ENCODE measurements at places on chromosomes 2 and 18.

GRCh38 chr2:5942204-5942603, 250.0 kb downstream of the SOX11 start:
- DNase-seq = no peak

DNA sequence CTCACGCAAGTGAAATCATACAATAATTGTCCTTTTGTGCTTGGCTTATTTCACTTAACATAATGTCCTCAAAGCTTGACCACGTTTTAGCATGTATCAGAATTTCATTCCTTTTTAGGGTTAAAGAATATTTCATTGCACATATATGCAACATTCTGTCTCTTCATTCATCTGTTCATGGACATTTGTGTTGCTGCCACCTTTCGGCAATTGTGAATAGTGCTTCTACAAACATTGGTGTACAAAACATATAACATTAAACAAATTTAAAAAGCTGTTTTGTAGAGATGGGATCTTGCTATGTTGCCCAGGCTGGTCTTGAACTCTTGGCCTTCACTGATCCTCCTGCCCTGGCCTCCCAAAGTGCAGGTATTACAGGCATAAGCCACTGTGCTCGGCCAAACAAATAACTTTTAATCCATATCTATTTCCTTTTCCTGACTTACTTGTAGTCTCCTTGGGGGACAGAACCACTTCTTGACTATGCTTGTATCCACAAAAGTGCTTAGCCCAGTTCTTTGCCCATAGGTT, 209.3 kb downstream of the SLC4A3 start:
- no peak for DNase-seq

GRCh38 chr18:80249217-80250093, 2.1 kb upstream of the PARD6G start:
- no peak for DNase-seq

DNA sequence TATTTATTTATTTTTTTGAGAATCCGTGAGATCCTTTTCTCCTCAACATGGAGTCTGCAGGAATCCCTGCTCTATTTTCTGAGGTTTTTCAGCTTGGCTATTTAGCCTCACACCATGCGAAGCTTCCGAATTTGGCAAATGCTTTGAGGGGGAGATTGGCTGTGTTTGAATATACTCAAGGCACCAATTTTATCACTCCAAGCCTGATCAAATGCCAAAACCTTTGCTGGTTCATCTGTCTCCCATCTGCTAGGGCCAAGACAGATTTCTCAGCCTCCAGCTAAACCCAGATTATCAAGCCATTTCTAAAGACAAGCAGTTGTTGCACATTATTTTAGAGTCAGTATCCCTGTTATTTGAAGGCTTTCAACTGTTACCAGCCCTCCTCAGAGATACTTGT, 295.7 kb downstream of the XIRP2 start:
- DNase-seq = no peak

DNA sequence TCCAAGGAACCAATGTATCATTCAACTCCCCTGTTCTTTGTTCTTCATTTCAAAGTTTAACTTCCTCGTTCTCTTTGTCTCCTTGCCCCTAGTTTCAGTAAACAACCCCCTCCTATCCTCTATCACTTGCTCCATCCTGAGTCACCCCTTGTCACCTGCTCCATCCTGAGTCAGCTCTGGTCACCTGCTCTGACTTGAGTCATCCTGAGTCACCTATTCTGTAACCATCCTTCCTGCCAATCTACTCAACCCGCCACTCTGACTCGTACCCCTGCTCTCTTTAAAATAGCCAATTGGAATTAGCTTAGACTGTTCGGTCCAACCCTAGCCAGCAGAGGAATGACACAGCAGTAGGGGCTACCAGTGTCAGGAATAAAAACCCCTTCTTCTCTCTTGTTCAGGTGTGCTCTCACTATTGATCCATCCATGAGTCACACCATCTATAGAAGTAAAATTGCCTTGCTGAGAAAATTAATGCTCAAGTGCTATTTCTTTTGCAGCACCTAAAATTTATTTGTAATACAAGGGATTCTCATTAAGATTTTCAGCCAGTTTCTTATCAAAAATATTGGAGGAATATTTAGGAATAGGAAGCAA, 326.8 kb downstream of the AKAIN1 start:
- DNase-seq = no peak

DNA sequence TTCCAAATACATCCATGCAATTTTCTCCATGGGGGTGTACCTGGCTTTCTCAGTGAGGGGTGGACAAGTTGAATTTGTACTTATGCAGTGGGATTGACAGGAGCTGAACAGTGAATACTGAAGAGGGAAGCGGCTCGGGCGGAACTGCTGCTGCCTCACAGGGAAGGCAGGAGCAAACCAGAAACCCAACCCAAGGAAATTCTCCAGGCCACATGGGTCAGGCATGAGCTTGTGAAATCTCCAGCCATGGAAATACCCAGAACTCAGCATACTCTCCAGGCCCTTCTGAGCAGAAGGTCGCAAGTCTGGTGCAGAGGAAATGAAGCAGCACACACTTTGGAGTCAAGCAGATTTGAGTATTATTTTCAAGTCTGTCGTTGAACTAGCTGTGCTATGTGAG, 26.5 kb upstream of the INO80C start:
- DNase-seq = no peak

GRCh38 chr2:113201496-113202304, 27.9 kb downstream of the PSD4 start:
- DNase-seq = no peak

- no peak for DNase-seq
Measured at GRCh38 chr2:60548845-60549237, 4.6 kb downstream of the BCL11A start.

DNA sequence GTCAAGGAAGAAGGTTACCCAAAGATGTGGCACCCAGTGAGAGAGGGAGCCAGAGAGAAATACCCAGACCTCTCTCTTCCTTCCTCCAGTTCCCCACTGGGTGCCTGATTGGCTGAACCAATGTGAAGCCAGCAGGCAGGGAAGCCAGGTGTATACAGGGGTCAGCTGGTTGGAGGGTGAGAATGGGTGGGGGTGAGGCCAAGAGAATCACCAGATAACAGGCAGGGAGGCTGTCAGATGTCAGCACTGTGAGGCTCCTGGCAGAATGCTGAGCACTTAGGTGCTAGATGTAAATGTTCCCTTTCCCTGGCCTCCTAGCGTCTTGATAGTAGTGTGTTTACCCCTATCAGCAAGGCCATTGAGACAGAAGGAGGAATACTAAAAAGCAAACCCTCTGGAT, 104.0 kb upstream of the MGAT5 start:
- DNase-seq = no peak
